ENCODE measurements at places on chromosomes 6 and 20. TPM values are rescaled to one million over a fixed set of nuclear protein-coding genes. Genes with fewer than 3 reads are reported as not detected.

The TSBP1 gene
- total RNA-seq = not detected

DNA sequence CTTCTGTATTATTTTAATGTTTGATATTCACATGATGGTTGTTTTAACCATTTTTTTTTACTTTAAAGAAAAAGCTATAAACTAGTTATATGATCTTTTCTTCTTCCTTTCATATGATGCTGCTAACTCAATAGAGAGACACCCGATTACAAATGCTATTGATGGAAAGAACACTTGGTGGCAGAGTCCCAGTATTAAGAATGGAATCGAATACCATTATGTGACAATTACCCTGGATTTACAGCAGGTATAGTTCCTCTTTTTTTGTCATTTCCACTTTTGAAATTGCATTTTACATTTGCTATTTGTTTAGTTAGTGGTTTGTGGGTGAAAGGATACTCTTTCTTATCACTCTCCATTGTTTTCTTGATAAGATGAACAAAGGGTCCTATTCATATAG lies 176.7 kb downstream of the LAMA2 start:
- DNase-seq = no peak

The SLC9A8 gene
- total RNA-seq = 6.2 TPM

DNA sequence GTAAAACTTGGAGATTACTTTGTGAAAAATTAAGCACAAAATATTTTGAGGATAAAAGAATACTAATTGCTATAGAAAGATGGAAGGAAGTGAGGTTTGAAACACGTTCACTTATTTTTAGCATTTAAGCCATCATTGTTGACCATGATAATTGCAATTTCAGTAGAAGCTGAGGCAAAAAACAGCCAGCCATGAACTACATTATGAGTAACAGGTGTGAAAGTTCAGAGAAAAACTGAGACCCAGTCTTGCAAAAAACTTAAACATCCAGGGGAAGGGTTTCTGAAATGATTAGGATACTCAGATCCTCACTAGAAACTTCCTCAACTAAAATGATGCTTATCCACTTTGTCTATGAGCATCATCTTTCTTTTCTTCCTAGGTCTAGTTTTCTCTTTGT lies 619.4 kb downstream of the PHF3 start:
- no peak for DNase-seq

The GPSM3 gene
- 7.1 TPM for total RNA-seq

The FOXA2 gene
- total RNA-seq = not detected

DNA sequence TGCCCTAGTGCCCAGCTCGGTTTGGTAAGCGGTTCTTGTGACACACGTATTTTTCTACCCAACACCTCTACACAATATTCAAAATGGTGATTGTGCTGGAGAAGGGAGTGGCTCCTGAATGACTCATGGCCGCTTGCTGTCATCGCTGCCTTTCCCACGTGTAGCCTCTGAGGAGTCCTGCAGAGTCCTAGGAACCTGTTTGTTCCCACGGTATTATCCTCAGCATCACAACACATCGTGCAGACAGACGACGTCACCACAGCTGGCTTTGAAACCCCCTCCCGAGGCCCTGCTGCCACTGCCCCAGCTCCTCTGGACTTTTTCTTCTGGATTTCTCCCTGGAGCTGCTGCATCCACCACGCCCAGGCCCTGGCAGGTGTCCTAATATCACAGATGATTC lies 353.5 kb downstream of the SMOC2 start:
- DNase-seq = no peak

DNA sequence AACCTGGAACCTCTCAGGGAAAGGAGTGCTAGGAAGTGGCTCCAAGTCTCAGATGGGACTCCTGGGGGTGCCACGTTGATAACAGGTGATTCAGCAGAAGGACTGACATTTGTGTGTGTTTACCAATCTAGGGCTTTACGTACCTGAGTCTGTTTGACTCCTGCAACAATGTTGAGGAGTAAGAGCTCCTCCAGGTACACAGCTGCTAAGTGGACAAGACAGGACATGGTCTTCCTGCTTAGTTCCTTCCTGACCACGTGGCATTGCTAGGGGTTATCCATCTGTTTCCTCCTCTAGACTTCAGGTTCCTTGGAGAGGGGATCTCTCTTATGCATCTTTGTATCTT lies 164.5 kb upstream of the SLC24A3 start:
- DNase-seq = no peak

The BNIP5 gene
- not detected for total RNA-seq

GRCh38 chr6:116111552-116112528 lies 11.2 kb downstream of the NT5DC1 start:
- DNase-seq = peak; percentile 11

DNA sequence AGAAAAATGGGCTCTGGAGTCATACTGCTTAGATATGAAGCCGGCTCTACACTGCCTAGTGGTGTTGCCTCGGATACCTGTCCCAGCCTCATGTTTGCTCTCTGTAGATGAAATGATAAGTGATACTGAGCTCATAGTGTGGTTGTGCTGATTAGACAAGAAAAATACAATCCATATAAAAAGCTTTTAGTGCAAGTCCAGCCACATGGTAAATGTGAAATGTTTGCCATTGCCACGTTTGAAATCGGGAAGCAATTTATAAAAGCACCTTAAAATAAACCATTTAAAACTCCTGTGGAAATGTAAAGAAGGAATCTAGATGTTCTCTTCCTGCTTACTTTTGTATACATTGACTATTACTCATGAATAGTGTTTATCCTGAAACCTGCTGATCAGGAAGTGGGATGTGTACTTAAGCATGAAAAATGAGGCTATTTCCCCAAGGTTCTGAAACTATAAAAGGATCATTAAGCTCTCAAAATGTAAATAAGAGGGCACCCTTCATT lies 13.1 kb upstream of the PBOV1 start:
- no peak for DNase-seq

- DNase-seq = no peak
Measured at GRCh38 chr6:68637071-68637470, 2.0 kb downstream of the ADGRB3 start.

The KHDC3L gene
- not detected for total RNA-seq

GRCh38 chr6:148509119-148509799 lies 166.6 kb downstream of the SASH1 start:
- DNase-seq = no peak

The NNAT gene
- not detected for total RNA-seq

DNA sequence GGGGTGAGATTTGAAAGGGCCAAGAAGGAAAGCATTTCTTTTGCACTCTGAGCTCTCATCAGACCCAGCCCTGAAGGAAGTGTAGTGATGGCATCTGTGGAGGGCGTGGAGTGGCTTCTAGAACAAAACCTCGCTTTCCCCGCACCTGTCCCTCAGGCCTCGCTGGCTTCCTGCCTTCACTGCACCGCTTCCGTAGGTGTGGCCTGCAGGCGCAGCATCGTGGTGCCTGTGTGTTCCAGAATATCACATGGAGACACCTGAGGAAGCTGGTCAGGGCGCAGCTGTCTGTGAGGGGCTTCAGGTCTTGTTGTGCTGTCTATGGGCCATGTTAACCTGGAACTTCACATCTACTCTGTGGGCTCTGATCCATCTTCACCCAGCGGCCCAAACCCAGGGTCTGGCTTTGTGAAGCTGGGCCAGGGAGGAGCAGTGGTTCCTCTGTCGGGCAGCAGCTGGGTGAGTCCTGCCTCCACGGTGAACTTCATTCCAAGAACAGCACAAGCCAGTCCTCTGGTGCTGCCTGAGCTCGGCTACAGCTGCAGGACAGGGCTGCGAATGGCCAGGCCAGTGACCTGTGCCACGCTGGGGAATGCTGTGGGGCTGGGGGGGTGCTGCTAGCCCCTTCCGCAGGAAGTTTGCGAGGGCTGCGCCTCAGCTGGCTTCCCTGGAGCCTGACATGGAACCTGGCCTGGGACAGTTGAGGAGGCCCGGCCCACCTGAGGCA lies 40.9 kb downstream of the DSTN start:
- no peak for DNase-seq

- no peak for DNase-seq
Measured at GRCh38 chr6:97885828-97886227, 602.8 kb upstream of the MMS22L start.

The XKR7 gene
- total RNA-seq = not detected

DNA sequence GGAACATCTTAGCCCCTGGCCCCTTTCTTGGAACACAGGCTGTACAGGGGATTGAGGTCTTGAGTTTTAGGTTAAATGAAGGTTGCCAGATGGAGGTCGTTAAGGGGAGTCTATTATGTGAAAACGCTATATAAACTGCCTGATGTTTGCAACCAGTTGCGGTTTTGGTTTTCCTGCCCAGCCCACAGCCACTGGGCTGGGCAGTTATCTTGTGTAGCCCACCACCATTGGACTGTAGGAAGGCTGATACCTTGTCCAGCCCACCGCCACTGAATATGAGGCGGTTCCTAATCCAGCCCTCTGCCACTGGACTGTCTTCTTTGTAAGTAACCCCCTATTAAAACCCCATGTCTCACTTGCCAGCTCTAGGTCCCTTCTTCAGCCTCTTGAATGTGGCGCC lies 42.3 kb upstream of the COL21A1 start:
- no peak for DNase-seq

The TTK gene
- 33.0 TPM for total RNA-seq

All from pulmonary artery endothelial cell (primary cell).